ENCODE measurements at places on chromosomes 3 and 15. TPM values are rescaled to one million over a fixed set of nuclear protein-coding genes. Genes with fewer than 3 reads are reported as not detected.

Gene MST1R
- total RNA-seq: 3.7 TPM

Gene TTLL13
- total RNA-seq: not detected

Gene CLDN11
- total RNA-seq: 8.1 TPM

Gene ANKUB1
- total RNA-seq: not detected

Gene EEF1AKMT4
- total RNA-seq: 9.8 TPM

Gene ENTPD3
- 0.63 TPM for total RNA-seq

Gene SERINC4
- not detected for total RNA-seq

Gene CDHR4
- not detected for total RNA-seq

Gene CLRN1
- total RNA-seq: 0.93 TPM

Gene MLH1
- 52.0 TPM for total RNA-seq

Gene SEMA6D
- 0.97 TPM for total RNA-seq

Gene RSRC1
- total RNA-seq: 22.8 TPM

Gene ARL14
- not detected for total RNA-seq

Gene ZNF619
- total RNA-seq: 10.5 TPM

Gene GPR149
- total RNA-seq: not detected

Gene CCDC39
- 0.52 TPM for total RNA-seq

Gene SNX33
- total RNA-seq: 21.2 TPM

Gene CLDND1
- total RNA-seq: 99.9 TPM

Gene GMPS
- total RNA-seq: 191 TPM

Gene CCDC54
- not detected for total RNA-seq

Gene NDUFB4
- total RNA-seq: 149 TPM

Data from GM23338 (cell line).